ENCODE measurements at places on chromosomes 7 and 10.
A peak's percentile ranks its signal among the peaks of the same experiment; 100 is the strongest.

DNA sequence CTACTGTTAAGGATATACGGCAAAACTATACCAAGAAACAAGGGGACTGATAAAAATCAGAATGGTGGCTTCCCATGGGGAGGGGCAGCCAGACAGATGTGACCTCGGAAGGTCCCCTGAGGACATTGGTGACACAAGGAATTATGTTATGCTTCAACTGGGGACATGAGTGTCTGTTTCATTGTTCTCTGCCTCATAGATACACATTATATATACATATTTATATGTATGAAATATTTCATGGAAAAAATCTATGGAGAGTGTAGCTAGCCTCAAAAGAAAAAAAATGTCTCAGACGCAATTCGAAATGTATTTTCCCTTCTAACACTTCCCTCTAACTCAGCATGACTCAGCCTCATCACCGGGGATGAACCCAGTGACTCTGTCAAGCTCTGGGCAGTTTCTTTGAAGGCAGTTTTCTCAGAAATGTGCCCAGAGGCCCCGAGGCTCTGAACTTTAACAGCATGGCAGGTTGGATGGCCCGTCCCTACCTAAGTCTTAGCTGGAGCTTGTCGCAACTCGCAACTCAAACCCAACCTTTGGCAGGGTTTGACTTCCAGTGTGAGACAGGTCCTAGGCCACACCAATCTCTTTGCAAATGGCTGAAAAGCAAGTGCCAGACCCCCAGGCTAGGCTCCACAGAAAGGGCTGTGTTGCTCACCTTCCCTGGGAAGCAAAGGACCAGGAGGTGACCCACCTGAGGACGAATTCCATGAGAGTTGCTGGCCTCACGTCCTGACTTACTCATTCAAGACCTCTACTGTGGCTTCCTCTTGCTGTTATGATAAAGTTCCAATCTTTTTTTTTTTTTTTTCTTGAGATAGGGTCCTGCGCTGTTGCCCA is 86.9 kb downstream of the CARD11 start:
- no peak for DNase-seq

GRCh38 chr10:7202793-7203355 is 208.0 kb downstream of the SFMBT2 start:
- DNase-seq, result no peak

- DNase-seq, result no peak
Measured at GRCh38 chr10:17617031-17617911, at the start of gene HACD1. Gene HACD1 (minus strand): TSS chr10:17617374. CDS start chr10:17617339, 35 bp downstream.

GRCh38 chr10:58189269-58189668 is 78.4 kb downstream of the IPMK start:
- DNase-seq, result no peak

DNA sequence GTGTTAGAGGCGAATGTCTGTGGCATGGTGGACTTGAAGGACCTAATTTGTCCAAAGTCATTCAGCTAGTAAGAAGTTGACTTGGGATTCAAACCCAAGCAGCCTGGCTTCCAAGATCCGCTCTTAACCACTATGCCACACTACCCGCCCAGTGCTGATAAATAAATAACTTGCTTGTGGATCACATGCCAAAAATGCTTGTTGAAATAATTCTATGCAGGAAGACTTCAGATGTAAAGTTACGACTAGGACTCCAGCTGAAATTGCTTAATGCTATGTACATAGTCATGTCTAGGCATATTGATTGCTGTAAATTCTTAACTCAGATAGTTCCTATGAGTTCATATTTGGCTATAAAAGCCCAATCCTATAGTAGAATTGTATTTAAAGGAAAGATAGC is 76.0 kb downstream of the PLXDC2 start:
- no peak for DNase-seq

GRCh38 chr10:19719284-19719683 is 96.9 kb upstream of the PLXDC2 start:
- no peak for DNase-seq

DNA sequence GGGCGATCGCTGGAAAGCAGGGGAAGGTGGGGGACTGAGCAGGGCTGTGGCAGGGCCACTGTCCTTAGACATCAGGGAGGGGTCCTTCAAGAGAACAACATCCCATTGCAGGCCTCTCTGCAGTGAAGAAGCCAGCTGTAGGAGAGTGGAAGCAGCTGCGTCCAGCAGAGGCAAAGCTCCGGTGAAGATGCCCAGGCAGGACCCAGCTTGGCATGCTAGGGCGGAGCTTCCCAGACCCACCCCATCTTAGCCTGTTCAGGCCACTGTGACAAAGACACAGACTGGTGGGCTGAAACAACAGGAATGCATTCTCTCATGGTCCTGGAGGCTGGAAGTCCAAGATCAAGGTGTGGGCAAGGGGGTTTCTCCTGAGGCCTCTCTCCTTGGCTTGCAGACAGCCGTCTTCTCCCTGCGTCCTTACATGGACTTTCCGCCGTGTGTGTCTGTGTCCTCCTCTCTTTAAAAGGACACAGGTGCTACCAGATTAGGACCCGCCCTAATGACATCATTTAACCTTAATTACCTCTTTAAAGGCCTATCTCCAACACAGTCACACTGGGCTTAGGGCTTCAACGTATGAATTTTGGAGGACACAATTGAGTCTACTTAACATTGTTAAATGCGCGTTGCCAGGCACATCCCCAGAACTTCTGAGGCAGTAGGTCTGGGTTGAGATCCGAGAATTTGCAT is 178.1 kb upstream of the GRB10 start:
- no peak for DNase-seq

DNA sequence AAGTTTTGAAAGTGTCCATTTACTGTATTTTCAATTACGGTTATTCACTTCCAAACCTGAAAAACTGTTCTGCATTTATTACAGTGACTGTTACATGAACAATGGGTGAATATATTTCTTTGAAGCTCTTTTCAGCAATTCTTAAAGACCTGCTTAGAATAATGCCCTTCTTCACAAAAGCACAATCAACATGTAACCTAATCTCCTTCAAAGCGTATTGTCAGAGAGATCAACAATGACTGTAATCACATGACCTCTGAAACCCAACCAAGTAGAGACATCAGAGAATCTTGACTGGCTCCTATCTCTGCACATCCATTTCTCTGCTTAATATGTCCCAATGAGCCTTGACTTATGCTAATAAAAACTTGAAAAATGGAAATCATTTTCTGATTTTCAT is 126.7 kb downstream of the NRCAM start:
- DNase-seq, result peak; percentile 63

GRCh38 chr10:3728563-3728962 is 56.4 kb downstream of the KLF6 start:
- no peak for DNase-seq

DNA sequence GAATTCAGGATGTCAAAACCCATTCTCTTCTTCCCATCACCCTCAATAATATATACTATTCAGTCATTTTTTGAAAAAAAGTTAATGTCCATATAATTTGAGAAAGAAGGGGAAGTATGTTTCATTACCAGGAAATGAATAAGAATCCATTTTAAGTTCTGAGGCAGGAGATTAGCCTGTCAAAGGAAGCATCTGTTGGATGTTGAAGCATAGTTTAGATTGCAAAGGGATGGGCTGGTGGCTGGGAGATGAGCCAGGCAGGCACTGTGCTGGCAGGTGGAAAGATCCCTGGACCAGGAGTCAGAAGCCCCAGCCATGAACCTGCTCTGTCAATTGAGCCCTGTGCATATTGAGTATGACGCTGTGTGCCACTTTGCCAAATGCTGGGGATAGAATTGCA is 48.4 kb upstream of the CRTAC1 start:
- no peak for DNase-seq

- DNase-seq, result no peak
Measured at GRCh38 chr10:5817322-5818047, 4.3 kb upstream of the GDI2 start.

DNA sequence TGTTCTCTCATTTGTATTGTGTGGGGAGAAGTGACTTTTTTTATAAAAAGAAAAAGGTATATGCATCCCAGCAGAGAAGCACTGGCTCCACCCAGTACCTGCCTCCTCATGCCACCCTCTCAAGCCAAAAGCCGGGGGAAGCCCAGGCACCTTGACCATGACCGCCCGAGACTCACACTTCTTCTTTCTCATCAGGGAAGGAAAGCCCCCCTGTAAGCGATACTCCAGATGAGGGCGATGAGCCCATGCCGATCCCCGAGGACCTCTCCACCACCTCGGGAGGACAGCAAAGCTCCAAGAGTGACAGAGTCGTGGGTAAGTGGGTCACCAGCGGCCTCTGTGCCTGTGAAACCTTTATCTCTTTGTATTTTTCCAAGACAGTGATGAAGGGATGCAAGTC is 22.9 kb downstream of the IKZF1 start:
- no peak for DNase-seq

DNA sequence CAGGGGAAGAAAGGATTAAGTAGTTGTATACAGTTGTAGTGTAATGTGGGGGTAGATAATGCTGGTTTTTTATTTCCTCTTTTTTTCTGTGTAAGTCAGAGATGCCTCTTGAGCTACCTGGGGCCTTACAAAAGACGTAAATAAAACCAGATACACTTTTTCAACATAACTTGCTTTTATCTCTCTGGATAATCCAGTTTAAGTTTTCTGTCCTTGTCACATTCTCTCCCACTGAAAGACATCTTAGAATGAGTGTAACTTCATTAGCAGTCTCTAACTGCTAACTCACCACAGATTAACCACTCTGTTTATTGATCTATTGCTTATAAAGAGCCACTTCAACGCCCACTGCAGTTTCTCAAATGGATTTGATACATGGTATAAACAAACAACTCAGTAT is 64.1 kb upstream of the LRRN3 start:
- no peak for DNase-seq

GRCh38 chr7:55108818-55109217 is 90.0 kb downstream of the EGFR start:
- DNase-seq, result no peak

DNA sequence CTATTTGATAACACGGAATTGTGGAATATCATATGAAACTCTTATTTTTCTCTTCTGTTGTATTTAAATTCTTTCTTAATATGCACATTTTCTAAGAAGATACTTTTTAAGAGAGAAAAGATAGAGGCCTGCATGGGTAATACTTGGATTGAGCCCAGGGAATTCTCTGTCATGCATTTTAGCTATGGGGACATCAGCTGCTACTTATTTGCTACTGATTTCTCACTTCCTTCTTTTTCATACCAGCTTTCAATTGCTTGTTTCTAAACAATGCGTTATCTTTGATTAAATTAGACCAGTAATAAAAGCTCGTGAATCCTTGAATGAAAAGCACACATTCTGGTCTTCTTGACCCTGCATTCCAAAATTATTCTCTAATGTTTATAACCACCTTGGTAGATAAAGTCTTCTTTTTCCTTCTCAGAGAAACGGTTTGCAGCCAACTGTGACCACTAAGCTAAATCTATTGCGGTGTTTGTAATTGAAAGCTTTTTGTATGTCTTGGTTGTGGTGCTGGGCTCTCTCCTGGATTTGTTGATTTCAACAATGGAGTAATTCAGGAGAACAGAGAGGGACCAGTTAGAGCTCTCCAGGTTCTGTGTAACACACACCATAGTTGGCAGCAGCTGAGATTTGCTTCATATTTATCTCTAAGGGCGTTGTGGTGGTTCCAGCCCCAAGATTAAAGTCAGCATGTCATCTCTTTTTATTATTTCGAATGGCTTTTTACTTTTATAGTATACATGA is 139.3 kb downstream of the PPP1R9A start:
- DNase-seq, result peak; percentile 20

DNA sequence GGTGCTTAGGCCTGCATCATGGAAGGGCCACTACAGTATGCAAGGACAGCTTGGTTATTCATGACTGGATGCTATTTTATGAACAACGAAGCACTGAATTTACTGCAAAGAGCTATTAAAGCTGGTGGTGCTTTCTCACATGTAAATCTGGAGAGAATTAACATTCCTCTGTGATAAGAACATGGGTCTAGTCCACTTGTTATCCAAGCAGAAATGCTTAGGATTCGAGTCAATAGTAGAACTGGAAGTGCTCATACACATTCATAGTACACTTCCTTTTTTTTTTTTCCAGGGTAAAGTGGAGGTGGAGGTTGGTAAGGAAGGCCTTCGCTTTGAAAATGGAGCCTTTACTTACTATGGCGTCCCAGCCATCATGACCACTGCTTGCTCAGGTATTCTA is 35.0 kb downstream of the CNNM1 start:
- DNase-seq, result no peak

DNA sequence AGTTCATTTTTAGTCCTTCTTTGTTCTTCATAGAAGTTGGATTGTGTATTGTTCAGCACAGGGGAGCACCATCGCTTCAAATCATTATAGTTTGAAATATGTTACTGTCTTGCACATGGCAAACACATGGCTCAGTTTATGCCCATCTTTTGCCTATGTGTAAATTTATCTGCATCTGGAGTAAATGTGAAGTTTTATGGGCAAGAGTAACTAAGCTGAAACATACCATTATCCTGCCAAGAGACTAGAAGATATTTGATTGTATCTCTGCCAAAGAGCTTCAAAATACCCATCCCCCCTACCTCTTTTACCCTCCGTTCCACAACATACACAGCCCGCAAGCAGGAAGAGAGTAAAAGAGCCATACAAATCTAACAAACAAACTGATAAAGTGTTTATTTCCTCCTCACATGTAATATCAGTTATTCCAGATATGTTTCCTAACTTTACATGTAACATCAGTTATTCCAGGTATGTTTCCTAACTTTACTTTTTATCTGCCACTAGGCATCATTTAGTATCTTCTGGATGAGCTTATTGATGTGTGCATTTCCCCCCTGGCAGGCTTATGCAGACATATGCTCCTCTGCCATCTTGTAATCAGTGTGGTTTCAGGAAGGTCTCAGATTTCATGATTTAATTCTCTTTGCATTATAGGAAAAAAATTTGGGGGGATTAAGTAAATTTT is 127.7 kb downstream of the SRI start:
- peak; percentile 88 for DNase-seq

DNA sequence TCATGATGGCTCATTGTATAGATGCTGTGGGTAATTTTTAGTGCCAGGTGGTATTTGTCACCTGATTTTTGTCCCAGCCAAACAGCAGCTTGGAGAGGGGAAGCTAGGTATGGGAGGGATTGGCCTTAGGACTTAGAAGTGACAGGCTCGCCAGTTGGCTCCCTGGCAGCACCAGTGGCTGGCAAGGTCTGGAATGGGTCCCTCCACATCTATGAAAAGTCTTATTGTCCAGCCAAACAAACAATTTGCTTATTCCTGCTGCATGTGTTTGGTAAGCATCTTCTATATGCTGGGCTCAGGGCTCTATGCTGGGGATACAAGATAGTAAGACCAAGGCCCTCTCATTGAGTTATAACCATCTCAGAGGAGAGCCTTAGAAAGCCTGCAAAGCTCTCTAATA is 42.5 kb downstream of the SORCS3 start:
- no peak for DNase-seq

GRCh38 chr7:87223666-87224065 is 4.1 kb upstream of the TMEM243 start:
- no peak for DNase-seq

DNA sequence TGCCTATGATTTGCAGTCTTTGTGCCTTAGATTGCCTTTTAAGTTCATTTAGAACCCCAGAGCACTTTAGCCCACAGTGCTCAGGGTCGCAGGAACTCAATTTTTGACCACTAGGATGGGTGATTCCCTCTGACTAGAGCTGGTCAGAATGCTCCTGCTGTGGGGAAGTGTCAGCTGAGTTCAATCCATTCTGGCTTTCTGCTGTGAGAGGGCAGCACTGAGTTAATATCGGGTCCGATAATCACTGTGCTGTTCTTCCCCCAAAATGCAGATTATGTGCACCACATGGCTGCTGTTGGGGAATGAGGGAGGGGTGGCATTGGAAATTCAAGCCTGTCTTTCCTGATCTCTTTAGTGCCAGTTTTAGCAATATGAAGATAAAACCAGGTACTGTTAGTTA is 886.4 kb downstream of the DNAJB9 start:
- DNase-seq, result no peak

Data from NCI-H2227 treated with DMSO at 0.1 percent for 48 hours (cell line).